Effector CD8-positive, alpha-beta T cell (primary cell): ENCODE measurements at places on chromosomes 11 and 22.

DNA sequence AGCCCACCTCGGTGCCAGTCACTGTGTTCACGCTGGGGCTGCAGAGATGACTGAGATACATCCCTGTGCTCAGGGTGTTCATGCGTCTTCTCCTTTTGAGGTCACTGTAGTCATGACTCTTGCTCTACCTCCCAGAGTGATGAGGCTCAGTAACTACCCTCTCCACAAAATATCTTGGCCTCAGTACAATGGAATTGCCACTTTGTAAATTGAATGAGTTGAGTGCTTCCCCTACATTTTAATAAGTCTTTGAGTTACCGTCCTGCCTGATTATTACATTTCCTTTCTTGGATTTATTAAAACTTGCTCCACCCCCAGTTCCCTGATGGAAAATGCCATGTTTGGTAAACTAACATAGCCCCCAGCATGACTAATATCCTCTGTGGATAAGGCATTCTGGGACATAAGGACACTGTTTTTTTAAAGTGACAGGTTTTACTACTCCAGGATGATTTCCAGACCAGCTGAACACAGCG is 15.9 kb downstream of the PRSS23 start:
- DNase-seq = no peak

- no peak for DNase-seq
These were observed 31.0 kb upstream of the HMOX1 start for GRCh38 chr22:35349704-35350538.

GRCh38 chr11:78664636-78665035 is 90.0 kb upstream of the NARS2 start:
- no peak for DNase-seq

DNA sequence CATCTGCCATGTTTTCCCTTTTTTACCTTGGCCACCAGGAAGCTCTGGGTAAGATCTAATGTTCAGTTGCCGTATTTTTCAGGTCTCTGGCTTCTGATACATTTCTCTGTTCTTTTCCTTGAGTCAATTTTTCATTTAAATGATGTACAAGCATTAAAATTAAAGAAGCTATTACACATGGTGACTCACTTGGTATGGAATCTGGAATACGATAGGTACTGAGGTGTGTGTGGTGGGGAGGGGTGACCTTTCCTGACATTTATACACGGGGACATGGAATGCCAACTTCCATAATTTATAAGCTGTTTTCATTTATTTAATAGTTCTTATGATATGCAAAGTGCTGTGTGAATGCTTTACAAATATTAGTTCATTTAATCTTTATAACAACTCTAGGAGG is 47.8 kb upstream of the ALX4 start:
- DNase-seq = no peak

DNA sequence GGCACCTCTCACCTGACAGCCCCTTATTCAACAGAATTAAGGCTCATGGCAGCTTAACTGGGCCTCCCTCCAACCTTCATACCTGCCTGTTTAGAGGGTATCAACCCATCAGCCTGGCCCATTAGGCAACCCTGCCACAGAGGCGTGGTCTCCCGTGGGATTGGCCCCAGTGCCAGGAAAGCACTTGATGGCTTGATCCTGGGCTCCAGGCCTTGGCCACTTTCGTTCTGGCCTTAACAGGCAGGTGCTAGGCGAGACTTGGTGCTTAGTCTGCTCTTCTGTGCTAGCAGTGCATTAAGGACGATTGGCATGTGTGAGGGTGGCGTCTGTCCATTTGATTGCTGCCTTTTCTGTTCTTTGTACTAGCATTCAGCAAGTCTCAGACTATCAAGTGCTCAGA is 75.2 kb downstream of the CABIN1 start:
- no peak for DNase-seq
